ENCODE measurements at places on chromosomes 12 and 14.

- no peak for DNase-seq
Measured at GRCh38 chr14:95433094-95433478, 83.4 kb downstream of the SYNE3 start.

- DNase-seq = no peak
Measured at GRCh38 chr14:87179936-87180335, 813.0 kb downstream of the GALC start.

DNA sequence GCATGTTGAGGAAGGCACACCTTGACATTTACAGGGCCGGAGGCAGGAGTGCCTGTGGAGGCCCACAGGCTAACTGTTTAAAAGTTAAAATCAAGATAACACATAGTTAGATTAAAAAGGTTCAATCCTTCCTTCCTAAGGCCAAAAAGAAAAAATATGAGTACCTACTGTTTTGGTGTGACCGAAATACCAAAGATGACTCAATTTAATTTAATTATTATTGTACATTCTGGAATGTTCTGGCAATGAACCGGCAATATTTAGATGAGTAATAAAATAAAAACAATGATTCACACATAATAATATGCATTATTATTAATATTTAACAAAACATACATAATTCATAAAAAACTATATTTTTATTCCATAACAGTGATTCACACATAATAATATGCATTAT, 136.8 kb upstream of the NTF3 start:
- no peak for DNase-seq

DNA sequence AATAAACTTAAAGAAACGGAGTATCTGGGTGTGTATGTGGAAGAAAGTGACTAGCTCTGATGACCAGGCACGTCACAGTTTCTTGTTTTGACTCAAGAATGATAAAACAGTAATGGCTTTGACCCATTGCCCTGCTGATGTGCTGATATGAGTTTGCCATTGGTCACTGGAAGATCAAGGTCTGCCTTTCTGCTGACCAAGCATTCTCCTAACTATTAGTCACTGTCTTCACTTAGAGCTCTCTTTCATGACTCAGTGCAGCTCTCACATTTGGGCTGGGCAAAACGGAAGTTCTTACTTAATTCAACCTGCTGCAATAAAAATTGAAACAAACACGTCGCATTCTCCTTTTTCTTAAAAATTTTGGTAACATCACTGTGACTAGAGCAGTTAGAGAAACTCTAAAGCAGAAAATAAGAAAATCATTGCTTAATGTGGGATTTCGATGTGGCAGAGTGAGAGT, 366.7 kb downstream of the BTG1 start:
- DNase-seq = peak; percentile 15

GRCh38 chr12:53777412-53777811, 25.6 kb upstream of the CISTR start:
- no peak for DNase-seq

- no peak for DNase-seq
Measured at GRCh38 chr12:104708891-104709290, 249.2 kb downstream of the SLC41A2 start.

DNA sequence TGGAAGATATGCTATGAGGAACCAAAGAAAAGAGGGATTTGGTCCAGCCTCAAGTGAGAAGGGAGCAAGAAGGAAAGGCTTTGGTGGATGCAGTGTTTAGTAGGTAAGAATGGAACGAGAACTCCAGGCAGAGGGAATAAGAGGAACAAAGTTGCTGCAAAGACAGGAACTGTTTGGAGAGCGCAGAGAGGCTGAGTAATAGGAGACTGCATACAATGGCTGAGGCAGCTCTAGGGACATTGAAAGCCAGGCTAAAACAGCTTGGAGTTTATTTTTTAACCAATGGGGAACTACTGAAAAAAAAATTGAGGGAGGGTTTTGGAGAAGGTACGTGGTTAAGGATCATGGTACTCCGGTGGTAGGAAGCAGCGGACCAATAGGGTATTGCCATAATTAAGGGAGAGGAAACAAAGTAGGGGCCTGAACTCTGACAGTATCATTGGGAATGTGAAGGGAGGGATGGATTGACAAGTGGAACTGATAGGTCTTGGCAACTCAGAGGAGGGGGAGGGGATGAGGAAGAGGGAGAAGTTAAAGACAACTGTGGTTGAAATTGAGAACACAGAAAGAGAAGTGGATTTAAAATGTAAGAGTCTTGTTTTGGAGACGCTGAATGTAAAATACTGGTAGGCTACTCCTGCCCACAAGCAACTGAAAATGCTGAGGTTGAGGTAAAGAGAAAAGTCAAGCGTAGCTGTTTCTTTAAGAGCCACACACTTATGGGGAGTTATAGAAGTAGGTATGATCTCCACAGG, 4.8 kb downstream of the ASCL4 start:
- no peak for DNase-seq
